ENCODE measurements at places on chromosomes 6 and 20.

DNA sequence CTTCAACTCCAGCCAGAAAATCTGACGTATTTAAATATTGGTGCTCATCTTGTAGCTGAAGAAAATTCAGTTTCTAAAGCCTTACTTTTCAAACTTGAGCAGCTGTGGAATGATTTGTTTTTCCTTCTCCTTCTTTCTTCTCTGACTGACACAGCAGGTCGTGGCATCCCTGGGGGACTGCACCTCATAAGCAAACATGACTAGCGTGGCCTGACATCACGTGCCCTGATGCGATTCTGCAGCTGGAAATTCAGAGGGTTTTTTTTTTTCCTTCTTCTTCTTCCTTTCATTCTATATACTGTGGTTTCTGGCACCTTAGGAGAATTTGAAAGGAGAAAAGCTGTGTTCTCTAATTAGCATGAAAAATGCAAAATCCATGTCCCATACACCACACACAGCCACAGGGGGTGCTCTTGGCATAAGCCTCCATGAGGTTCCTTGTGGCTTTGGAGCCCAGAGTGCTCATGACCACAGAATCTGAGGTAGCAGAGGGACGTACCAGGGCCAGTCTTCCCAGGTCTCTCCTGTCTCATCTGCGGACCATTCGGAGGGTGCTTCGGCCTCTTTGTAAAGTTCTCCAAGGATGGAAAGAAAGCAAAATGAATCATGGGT is 258.5 kb upstream of the CDH4 start:
- DNase-seq, result no peak

GRCh38 chr6:114249522-114249921 is 93.3 kb downstream of the HS3ST5 start:
- no peak for DNase-seq

DNA sequence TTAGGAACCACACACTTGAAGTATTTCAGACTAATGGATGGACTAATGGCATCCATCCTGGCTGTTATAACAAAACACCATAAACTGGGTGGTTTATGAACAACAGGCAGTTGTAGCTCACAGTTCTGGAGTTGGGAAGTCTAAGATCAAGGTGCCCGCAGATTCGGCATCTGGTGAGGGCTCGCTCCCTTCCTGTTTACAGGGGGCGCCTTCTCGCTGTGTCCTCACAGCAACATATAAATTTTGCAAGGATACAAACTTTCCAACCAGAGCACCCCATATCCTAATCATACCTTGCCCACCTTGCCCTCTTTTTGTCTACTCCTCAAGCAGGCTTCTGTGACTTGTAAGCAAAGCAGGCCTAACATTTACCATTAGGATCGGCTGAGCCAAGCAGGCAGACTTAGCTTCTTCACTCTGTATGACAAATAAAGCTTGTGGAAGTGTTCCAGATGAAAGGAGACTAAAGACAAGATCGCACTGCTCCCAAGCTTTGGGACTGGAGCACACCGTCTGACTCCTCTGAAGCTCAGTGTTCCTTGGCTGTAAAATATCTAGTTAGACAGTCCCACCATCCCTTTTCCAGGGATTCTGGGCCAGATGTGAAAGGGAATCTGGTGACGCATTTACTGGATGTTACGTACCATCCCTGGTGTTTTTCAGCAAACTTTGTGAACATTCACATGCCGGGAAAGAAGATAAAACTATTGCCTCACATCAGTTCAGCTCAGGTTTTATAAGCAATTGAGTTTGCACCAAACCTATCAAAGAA is 34.9 kb downstream of the GFOD1 start:
- DNase-seq, result no peak

- no peak for DNase-seq
Observed at GRCh38 chr20:478010-478948, 15.9 kb upstream of the TBC1D20 start.

Measured in stimulated activated CD4-positive, alpha-beta T cell treated with anti-CD3 and anti-CD28 coated beads, Interleukin-2, amount 100 ng/mL, for 24 hours (primary cell).